Activated CD4-positive, alpha-beta T cell treated with anti-CD3 and anti-CD28 coated beads, Interleukin-2, amount 10 ng/mL, durations not matched to agents 24 days and 14 days (primary cell): ENCODE measurements at places on chromosomes 5 and 9.

GRCh38 chr5:112143690-112144089 is 275.4 kb downstream of the EPB41L4A start:
- no peak overlapping the region for H3K4me3 ChIP-seq
- H3K4me1 ChIP-seq = no peaks in the 10 kb centered on the region
- peaks cover 17% of the 10 kb centered on the region for H3K27me3 ChIP-seq

GRCh38 chr5:10091701-10092100 is 158.0 kb downstream of the ATPSCKMT start:
- H3K4me3 ChIP-seq = no peak overlapping the region
- H3K27me3 ChIP-seq = no peaks in the 10 kb centered on the region
- no peaks in the 10 kb centered on the region for H3K4me1 ChIP-seq
- H3K27ac ChIP-seq = no peak overlapping the region
- no peak for DNase-seq

DNA sequence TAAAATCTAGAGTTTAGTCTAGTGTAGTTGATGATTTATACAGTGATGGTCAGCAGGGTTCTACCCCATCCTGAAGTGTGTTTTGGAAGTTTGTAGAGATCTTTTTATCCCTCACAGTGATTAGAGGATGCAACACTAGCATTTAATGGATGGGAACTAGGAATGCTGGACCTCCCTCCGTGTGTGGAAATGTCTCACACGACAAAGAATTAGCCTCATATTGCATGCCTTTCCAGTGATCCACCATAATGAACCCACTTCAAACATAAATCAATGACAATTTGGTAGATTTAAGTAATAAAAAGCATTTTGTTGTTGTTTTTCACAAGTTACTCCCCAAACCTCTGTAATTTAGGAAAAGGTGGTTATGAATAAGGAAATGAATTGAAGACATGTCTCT is 82.5 kb upstream of the LMNB1 start:
- H3K27me3 ChIP-seq = peaks cover 2% of the 10 kb centered on the region
- no peaks in the 10 kb centered on the region for H3K36me3 ChIP-seq
- peaks cover 2% of the 10 kb centered on the region for H3K4me1 ChIP-seq

GRCh38 chr5:84130006-84130580 is 254.6 kb downstream of the EDIL3 start:
- no peaks in the 10 kb centered on the region for H3K36me3 ChIP-seq
- H3K27me3 ChIP-seq = no peaks in the 10 kb centered on the region
- no peak for DNase-seq
- no peak overlapping the region for H3K4me3 ChIP-seq
